ENCODE measurements at places on chromosomes 1 and 21.

DNA sequence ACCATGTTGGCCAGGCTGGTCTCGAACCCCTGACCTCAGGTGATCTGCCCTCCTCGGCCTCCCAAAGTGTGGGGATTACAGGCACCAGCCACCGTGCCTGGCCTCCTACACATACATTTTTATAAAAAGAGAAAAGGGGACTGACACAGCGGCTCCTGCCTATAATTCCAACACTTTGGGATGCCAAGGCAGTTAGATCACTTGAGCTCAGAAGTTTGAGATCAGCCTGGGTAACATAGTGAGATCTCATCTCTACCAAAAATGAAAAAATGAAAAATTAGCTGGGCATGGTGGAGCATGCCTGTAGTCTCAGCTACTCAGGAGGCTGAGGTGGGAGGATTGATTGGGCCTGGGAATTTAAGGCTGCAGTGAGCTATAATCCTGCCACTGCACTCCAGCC lies 23.4 kb downstream of the ZNF281 start:
- DNase-seq = no peak

GRCh38 chr1:231215681-231216385 lies 25.2 kb upstream of the GNPAT start:
- DNase-seq = no peak

DNA sequence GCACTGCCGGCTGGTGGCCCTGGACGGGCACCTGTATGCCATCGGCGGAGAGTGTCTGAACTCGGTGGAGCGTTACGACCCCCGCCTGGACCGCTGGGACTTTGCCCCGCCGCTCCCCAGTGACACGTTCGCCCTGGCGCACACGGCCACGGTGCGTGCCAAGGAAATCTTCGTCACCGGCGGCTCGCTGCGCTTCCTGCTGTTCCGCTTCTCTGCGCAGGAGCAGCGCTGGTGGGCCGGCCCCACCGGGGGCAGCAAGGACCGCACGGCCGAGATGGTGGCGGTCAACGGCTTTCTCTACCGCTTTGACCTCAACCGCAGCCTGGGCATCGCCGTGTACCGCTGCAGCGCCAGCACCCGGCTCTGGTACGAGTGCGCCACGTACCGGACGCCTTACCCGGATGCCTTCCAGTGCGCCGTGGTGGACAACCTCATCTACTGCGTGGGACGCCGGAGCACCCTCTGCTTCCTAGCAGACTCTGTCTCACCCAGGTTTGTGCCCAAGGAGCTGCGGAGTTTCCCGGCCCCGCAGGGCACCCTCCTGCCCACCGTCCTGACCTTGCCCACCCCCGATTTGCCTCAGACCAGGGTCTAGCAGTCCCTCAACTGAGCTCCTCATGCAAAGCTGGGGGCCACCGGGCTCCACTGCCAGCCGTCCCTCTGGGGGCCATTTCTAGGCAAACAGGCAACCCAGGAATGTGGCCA lies 2.1 kb downstream of the KLHDC7A start:
- DNase-seq = no peak

DNA sequence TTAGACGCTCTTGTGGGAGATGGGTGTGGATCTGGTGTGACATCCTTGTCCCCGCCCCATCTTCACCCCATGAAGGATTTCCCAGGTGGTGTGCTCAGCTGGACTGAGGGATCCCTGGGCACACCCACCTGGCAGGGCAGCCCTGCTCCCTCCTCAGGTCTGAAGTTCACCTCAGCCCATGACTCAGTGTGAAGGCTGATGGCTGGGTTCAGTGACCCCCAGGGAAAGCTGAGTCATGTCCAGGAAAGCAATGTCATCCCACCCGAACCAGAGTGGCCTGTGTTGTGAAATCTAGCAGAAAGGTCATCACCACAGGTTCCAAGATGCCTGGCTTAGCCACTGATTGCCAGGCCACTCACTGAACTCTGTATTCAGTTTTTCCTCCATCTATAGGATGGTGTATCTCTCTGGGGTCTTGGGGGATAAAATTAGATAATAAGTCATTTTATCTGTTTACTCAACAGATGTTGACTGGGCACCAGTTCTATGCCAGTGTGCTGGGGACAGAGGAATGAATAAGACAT lies 97.7 kb upstream of the JUN start:
- DNase-seq = peak; percentile 83

DNA sequence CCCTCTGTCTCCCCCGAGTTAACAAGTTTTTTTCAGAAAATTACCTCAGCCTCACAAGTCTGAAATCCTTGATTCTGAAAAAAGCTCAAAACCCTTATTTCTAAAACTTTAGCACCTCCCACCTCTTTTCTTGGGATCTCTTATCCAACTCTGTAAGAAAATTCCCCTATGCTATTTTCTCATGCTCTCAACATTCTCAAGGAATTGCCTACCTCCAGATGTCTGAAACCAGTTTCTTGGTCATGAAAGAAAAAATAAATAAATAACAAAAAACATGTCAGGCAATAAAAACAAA lies 18.1 kb upstream of the SFPQ start:
- DNase-seq = no peak

GRCh38 chr21:44275041-44275440 lies 10.6 kb upstream of the AIRE start:
- peak; percentile 22 for DNase-seq

DNA sequence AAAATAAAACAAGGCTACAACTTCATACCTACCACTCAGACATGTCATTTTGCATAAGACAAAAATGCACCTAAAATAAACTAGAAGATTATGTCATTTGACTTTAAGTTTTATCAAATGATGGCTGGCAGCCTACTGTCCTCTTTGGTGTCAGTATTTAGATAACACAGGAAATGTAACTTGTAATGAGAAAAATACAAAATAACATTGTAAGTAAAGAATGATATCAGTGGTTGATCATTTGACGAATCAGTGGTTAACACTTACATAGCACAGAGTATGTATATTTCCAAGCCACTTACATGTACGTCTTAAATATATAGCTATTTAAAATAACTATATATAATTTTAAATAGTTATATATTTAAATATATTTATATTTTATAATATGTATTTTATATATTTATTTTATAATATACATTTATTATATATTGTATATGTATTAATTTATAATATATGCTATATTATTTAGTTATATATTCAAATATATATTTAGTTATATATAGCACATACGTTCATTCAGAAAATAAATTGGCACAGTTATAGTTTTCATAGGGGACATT lies 44.1 kb downstream of the ZNF678 start:
- no peak for DNase-seq

DNA sequence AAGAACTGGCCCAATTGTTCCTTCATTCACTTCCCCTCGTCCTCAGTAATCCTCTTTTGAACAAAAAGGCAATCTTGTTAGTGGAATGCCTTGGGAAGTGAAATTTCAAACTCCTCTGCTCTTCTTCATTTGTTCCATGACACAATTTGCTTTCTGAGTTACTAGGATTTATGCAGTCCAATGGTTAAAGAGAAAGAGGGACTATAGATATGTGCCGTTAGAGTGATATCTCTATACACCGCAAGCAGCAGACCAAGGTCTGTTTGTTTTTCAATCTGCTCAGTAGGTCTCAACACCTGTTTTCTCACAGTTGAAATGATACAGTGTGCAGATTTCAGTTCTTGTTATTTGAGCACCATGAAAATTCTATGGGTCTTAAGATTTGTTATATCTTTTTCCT lies 244.0 kb downstream of the DNM3 start:
- no peak for DNase-seq

DNA sequence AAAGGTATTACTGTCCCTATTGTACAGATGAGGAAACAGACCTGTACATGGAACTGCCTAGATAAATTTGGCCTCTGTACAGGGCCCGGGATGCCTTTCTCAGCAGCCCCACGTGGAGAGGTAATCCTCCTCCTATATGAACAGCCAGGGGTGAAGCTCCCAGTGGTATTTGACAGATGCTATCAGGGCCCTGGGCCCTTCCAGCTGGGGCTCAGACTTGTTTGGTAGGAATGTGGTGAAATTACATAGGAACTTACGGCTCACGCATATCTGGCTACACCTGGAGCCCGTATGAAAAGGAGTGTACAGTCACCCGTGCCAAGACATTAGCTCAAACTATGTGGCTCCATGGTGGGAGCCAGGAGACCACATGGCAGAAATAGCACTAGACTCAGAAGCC lies 24.8 kb upstream of the TCEA3 start:
- no peak for DNase-seq

- no peak for DNase-seq
Observed at GRCh38 chr1:112308716-112309115, 87.3 kb upstream of the CTTNBP2NL start.

GRCh38 chr1:174742805-174743653 lies 256.7 kb upstream of the CACYBP start:
- no peak for DNase-seq

GRCh38 chr1:184974837-184975115 lies 468 bp upstream of the NIBAN1 start:
- DNase-seq = no peak
